Dorsolateral prefrontal cortex (tissue), 122 donors: ENCODE measurements at places on chromosomes 6 and 20. TPM values are rescaled to one million over a fixed set of nuclear protein-coding genes. Genes with fewer than 3 reads are reported as not detected.

PSMB9 gene
- 17.9 TPM for total RNA-seq

ADGRF1 gene
- total RNA-seq, result not detected

MAP3K5 gene
- total RNA-seq, result 35.4 TPM

DAAM2 gene
- 327 TPM for total RNA-seq

SLC17A1 gene
- total RNA-seq, result not detected

ARHGAP40 gene
- not detected for total RNA-seq

TRIM26 gene
- 30.6 TPM for total RNA-seq

EIF2S2 gene
- 32.9 TPM for total RNA-seq

ANKEF1 gene
- total RNA-seq, result 2.2 TPM

VGLL2 gene
- not detected for total RNA-seq

LTB gene
- total RNA-seq, result not detected

MCM8 gene
- 4.8 TPM for total RNA-seq

MAP1LC3A gene
- total RNA-seq, result 116 TPM

HMGCLL1 gene
- total RNA-seq, result 20.4 TPM

LAMP5 gene
- 46.0 TPM for total RNA-seq

CLPSL2 gene
- not detected for total RNA-seq

OGFRL1 gene
- 68.1 TPM for total RNA-seq

FAM184A gene
- 26.9 TPM for total RNA-seq

SNAP25 gene
- 2,528 TPM for total RNA-seq

LAMA2 gene
- total RNA-seq, result 22.2 TPM

TOX2 gene
- 22.3 TPM for total RNA-seq

HLA-DPB1 gene
- 24.2 TPM for total RNA-seq

PCIF1 gene
- total RNA-seq, result 30.2 TPM

ZSCAN16 gene
- 5.5 TPM for total RNA-seq

HEY2 gene
- 6.6 TPM for total RNA-seq

ADGRB3 gene
- total RNA-seq, result 129 TPM

TSHZ2 gene
- 21.4 TPM for total RNA-seq

FAM83C gene
- total RNA-seq, result 0.98 TPM
